RPMI7951 (cell line): ENCODE measurements at places on chromosomes 2 and 18.

DNA sequence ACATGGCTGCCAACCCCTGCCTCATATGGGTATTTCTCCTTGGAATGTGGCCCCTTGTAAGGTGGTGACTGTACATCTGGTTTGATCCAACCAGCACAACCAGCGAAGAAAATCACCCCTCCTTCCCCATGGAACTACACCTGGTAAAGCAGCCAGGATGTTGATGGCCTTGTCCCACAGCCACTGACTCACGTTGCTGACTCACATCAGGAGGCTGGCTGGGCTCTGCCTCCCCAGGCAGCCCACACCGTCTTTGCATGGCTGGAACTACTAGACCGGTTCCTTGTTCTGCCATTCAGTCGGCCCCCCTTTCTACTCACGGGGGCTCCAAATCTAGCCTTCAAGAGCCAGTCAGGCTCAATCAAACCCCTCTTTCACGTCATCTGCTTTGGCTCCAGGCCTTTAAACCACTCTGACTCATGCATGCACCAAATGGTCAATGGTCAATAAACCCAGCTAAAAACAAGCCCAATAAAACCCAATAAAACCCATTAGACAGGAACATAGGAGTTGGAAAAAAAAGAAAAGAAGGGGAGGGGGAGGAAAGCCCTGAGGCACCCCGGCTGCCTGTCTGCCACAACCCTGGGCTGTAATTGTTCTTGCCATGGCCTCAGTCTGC lies 114.8 kb downstream of the PLB1 start:
- DNase-seq, result peak; percentile 92

DNA sequence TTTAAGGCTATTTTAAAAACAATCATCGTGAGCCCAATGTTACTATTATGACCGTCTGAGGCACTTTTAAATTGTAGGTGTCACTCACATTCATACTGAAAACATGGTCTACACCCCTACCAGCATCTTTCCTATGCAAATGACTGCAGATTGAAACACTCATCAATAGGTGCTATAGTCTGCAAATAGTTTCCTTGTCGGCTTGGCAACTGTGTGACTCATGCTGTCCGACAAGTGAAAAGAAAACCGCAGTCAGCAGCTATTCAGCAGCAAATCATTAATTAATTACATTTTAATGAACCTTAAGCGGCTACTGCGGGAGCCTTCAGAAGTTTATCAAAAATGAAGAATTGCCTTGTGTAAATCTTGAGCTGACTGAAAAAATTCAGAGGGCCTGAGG lies 134.4 kb downstream of the FIGN start:
- DNase-seq, result peak; percentile 53

- no peak for DNase-seq
These were observed 399.7 kb downstream of the MTX2 start for GRCh38 chr2:176668912-176669311.

DNA sequence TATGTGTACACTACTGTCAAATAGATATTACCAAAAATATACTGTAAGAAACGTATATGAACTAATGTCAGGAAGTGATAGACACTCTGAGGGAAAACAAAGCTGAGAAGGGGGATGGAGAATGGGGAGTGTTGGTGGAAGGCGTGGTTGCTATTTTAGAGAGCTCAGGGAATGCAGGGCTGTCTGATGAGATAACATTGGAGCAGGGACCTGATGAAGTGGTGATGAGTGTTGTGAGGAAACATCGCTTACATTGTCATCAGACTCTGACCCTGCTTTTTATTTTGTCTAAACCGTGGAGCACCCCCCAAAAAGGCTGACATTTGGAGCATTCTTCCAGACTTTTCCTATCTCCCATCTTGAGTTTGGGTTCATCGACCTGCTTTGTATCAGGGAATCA lies 194.7 kb downstream of the LTBP1 start:
- no peak for DNase-seq

- no peak for DNase-seq
These were observed 23.3 kb downstream of the C2orf74 start for GRCh38 chr2:61185231-61185728.

DNA sequence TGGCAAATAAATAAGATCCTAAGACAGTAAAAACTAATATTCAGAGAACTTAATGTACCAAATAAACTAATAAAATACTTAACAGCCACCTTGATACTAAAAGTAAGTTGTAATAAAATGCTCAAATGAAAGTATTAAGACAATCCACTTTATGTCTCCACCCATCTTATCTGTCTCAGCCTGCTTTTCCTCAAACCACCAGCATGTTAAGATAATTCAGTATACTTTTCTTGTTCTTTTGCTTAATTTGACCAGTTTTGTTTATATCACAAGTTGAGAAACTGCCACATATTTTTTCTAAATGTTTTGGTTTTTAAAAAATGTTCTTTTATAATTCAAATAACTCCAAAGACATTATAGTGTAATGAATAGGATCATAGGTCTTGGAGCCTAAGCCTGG lies 142.0 kb downstream of the MBD5 start:
- DNase-seq, result no peak

DNA sequence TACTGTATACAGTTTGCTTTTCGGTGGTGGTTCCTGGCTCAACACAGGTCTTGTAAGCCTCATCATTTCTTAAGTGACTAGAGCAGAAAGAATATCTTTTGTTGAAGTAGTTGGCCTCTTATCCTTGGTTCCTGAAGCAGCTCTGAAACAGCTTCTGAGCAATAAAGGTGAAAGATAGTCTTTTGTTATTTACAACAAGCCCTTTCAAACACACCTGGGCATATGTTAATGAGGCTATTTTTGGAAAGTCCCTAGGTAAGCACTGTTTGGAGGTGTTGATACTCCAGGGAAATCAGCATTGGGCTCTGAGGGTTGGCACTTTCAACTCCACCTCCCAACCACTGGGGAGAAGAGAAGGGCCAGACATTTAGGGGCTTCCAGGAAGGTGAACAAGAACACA lies 211.0 kb downstream of the MCFD2 start:
- no peak for DNase-seq

DNA sequence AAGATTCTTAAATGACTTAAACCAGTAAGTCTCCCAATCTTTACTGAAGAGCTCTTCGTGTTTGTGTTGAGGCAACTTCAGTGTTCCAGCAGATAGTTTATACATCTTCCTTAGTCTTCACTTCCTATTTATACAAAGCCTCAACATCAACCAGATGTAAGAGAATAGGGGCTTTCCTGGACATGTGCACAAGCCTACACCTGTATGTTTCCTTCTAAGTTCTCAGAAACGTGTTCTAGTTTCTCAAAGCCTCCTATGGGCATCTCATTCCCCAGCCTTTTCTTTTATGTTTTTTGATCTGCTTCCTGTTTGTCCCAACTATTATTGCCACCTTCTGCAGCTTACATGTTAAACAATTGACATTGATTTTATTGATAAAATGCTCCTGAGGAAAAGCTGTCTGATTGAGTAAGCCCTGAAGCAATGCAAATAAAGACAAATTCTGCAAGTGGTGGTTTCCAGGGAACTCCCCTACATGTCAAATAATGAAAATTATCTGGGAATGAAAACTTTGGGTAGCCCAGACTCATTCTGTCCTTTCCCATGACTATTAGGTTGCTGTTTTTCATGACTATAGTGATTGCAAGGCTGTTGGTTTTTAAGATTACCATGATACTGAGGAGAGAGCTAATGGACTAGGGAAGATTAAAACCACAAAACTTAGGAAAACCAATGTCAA lies 663.3 kb upstream of the ACVR2A start:
- no peak for DNase-seq

- DNase-seq, result no peak
These were observed 65.4 kb upstream of the GLS start for GRCh38 chr2:190815226-190815625.

- DNase-seq, result no peak
These were observed 47.6 kb upstream of the MSH6 start for GRCh38 chr2:47735136-47735869.

DNA sequence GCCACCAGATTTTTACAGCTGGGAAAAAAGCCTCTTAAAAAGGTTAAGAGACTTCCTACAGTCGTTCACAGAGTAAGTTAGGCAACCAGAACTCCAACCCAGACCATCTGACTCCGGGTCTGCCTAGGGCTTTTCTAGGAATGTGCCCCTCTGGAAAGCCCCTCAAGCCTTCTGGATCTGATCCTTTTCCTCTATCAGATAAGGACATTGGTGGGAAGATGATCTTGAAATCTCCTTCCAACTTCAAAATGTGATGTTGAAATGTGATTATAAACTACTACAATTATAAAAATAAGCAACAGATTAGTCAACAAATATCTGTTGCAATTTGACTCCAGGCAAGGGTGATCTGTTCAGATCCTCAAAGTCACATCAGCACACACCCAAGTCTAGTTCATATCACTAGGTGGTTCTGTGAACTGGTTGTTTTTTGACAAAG lies 270.4 kb downstream of the ARHGAP15 start:
- DNase-seq, result no peak

- DNase-seq, result no peak
These were observed 48.9 kb upstream of the ASXL2 start for GRCh38 chr2:25926984-25927756.
